Activated T-helper 1 cell treated with anti-CD3 and anti-CD28 coated beads, Interleukin-12 subunit alpha, Interleukin-12 subunit beta, Interleukin-2, Interleukin-4 antibody, amounts not matched to agents 30 ng/mL and 10 ng/mL and 1 ng/mL, durations not matched to agents 14 hours and 24 hours and 36 hours (primary cell): ENCODE measurements at places on chromosomes 11 and 22.

DNA sequence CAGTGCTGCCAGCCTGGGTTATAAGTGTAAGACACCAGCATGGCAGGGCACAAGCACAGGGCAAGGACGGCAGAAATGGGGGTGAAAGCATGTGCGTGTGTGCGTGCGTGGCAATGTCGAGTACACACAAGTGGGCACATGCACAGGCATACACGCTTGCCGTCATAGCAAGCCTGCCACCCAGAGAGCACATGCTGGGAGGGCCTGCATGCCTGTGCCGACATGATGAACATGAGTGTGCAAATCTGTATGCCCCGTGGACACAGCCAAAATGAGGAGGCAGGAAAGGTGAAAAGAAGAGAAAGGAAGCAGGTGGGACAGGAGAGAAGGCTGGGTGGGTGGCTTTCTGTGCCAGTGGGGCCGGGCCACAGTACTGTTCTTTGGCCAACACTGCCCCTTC lies 62.9 kb downstream of the NECTIN1 start:
- DNase-seq = no peak

- no peak for DNase-seq
These were observed 1.3 kb downstream of the PPP1R14B start for GRCh38 chr11:64245401-64245796.

DNA sequence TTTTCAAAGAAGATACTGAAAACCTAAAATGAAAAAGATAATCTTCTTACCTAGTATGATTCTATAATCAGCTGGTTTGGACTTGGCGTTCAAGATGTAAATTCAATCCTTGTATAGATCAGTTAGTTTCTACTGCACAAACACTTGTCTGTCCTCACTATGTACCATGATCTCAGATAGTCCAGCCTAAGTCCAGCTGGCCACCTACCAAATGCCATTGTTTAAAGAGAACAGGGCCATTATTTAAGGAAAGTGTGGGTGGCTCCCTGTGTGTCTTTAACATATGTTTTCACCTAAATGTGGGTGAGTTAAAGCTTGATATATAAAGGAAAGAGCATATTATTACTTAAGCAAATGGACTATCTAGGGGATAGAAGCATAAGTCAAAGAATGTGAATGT lies 38.6 kb downstream of the BLID start:
- DNase-seq = no peak

DNA sequence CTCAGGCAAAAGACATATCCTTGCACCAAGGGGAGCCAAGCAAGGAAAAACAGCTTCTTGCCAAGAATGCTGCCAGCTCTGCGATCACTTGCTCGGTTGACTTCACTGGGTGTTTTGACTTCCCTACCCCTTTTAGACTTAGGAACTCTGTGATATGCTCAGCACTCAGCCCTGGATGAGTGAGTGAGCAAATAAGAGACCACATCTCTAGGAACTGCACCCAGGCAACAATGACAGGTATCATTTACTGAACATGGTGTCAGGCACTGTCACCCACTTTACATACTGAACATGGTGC lies 3.7 kb upstream of the IRAG1 start:
- DNase-seq = no peak

DNA sequence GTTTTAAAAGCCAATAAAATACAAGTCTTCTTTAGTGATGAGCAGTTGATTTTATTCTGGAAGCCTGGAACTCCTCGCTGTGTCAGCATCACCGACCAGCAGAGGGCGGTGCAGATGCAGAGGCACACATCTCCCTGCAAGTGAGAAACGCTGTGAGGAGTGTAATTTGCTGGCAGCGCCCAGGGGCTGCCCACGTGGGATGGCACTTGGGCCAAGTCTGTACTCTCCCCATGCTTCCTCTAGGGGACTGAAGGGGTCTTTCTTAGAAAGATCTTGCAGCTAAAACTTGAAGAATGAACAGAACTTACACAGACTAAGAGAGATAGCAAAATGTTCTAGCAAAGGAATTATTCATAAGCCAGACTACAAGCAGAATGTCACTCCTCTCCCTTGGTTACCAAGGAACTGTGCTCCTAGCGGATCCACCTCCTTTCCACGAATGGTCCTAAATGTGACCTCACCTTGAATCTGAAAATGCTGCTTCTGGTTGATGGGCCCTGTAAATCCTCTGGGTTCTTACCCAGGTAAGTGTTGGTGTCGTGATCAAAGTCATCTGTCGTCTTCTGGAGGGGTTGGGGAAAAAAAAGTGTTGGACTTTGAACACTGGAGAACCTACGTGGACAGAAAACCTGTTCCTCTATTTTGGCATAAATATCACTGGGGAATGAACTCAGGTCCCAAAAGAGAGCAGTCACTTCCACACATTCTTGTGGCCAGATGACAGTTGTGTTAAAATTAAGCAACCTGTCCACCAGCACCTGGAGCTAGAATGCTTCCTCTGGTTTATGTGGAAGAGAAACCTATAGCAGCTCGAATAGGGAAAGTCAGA lies 31.8 kb downstream of the CNTF start:
- peak; percentile 53 for DNase-seq

DNA sequence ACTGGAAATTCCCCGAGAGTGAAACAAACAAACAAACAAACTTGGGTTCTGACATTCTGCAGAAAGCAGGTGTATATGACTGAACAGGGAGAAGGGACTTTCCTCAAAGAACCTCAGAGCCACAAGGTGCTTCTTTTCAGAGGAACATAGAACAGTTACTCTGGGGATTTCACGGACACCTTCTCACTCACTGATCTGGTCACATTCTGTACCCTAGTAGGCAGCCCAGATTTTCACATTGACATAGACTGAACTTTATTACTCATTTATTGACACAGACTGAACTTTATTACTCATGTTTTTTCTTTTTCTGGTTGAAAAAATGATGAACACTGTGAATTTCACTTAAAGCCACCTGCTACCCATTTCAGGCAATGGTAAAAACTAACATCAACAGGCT lies 263.0 kb downstream of the OPCML start:
- peak; percentile 33 for DNase-seq
